ENCODE measurements at places on chromosomes 2 and 18.

- DNase-seq: no peak
Measured at GRCh38 chr2:172162739-172163336, 60.1 kb upstream of the DLX2 start.

- DNase-seq: no peak
Measured at GRCh38 chr2:152089238-152089637, 9.6 kb downstream of the CACNB4 start.

GRCh38 chr2:208407667-208408066, 1.1 kb downstream of the PTH2R start:
- DNase-seq: no peak

- no peak for DNase-seq
Measured at GRCh38 chr18:25327584-25327983, 24.4 kb downstream of the ZNF521 start.

DNA sequence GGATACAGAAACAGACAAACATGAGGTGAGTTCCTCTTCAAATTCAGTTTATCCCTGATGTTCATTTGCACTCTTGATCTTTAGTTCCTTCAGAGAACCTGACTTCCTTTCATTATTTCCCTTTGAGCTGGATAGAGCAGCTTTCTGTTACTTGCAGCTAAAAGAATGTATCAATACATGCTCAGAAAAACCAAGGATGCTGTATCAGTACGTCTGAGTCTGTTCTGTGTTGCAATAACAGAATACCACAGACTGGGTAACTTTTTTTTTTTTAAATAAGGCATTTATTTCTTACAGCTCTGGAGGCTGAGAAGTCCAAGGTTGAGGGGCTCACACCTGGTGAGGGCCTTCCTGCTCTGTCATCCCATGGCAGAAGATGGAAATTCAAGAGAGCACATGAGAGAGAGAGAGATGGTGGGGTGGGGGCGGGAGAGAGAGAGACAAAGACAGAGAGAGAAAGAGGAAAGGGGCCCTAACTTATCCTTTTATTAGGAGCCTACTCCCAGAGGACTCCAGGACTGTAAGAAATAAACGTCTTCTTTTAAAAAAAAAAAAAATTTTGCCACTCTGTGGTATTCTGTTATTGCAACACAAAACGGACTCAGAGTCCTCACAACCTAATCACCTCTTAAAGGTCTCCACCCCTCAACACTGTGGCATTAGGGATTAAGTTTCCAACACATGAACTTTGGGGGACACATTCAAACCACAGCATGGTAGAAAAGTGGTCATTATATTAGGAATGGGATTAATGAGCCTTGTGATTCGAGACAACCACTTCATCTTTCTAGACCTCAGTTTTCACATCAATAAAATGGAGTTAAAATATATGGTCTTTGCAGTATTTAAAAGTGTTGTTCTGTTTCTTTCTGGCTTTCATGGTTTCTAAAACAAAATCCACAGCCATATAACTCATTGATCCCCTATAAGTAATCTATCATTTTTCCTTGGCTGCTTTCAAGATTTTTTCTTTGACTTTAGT, 18.4 kb upstream of the SELENOI start:
- DNase-seq: no peak

GRCh38 chr18:58535340-58536201, 93.3 kb downstream of the ALPK2 start:
- no peak for DNase-seq

DNA sequence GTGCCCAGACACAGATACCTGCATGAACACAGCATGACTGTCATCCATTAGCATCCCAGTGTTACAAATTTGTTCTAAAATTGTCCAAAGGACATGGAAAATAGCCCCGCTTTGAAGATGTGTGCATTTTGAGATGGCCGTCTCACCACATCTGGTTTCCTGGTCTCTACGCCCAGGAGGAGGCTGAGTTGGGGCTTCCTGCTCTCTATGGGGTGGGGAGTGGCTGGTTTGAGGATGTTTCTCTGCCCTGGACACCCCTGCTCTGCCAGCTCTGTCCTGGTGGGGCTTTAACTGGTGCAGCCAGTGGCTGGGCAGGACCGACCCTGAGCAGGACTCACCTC, 74.6 kb upstream of the SMAD7 start:
- no peak for DNase-seq

- DNase-seq: no peak
Measured at GRCh38 chr2:106053116-106053515, 141.0 kb downstream of the UXS1 start.

DNA sequence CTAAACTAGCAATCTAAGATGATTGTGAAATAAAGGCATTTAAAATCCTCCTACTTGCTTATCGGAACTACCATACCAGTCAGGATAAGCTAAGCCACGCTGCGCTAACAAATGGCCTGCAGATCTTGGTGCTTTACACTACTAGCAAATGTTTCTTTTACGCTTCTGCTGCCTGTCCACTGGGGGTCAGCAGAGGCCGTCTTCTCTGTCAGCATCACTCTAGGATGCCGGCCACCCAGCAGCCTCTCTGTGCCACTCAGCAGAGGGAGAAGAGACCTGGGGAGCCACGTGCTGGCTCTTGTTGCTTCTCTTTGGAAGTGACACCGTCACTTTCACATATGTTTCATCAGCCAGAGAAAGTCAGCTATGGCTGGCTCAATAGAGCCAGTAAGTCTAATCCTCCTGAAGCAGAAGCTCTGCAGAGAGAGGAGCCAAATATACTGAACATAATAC, 36.6 kb downstream of the COPS8 start:
- DNase-seq: no peak

DNA sequence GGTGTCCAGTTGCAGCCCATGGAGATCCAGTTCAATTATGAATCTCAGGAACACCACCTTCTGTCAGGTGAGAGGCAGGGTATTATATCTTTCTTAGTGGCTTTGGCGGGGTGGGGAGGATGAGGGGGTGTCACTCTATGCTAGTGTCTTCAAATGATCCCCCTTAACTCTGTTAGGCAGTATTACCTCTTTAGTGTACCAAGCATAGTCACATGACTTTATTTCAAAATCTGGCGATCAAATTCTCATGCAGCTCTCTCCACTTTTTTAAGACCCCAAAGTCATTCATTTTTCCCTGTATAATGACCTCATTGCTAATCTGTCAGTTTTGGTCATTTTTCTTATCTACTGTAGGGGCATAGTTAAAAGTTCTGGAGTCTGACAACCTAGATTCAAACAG, 1.1 kb upstream of the ZSCAN30 start:
- DNase-seq: no peak

GRCh38 chr2:241564596-241565410, 6.3 kb downstream of the BOK start:
- DNase-seq: no peak

DNA sequence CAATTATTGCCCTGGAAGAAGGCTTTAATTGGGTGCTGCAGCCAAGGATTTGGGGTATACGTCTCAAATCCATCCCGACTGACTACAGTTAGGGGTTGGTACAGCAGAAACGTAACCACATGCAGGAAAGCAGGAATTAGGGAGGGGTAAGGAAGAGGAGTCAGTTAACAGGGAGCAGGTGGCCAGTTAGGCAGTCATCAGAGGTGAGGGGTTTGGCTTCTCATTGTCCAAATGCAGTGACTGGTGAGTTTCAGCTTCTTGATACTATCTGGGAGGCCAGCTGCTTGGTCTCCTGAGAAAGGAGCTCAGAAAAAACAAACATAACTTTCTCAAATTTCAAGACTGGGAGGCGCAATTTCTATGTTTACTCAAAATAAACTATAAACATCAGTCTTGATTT, 38.8 kb upstream of the UBE2F start:
- DNase-seq: no peak

- no peak for DNase-seq
Measured at GRCh38 chr2:148796735-148797512, 78.1 kb upstream of the KIF5C start.

- DNase-seq: no peak
Measured at GRCh38 chr2:206937555-206937954, 1.8 kb upstream of the CPO start.

- no peak for DNase-seq
Measured at GRCh38 chr2:134324947-134325346, 71.1 kb downstream of the MGAT5 start.

DNA sequence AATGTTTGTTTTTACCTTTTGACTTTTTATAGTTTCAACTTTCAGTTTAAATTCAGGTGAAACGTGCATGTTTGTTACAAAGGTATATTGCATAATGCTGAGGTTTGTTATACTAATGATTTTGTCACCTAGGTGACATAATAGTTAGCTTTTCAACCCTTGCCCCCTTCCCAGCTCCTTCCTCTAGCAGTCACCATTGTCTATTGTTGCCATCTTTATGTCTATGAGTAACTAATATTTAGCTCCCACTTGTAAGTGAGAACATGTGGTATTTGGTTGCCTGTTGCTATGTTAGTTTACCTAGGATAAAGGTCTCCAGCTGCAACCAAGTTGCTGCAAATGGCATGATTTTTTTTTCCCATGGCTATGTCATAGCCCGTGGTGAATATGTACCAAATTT, 322.3 kb upstream of the SETBP1 start:
- DNase-seq: no peak

DNA sequence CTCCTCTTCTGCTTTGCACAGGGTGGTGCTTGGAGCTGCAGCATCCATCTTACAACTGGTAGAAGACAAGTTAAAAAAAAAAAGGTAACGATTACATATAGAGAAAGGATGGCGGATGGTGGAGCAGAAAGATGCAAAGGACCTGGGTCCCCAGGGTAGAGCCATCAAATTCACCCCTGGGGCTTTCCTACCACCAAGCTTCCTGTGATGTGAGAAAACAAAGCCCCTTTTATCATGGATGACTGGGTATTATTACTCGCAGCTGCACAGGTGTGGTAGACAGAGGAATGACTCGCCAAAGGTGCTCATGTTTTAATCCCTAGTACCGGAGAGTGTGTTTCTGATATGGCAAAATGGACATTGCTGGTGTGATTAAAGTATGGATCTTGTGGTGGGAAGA, 1.3 kb upstream of the ACOXL start:
- no peak for DNase-seq

DNA sequence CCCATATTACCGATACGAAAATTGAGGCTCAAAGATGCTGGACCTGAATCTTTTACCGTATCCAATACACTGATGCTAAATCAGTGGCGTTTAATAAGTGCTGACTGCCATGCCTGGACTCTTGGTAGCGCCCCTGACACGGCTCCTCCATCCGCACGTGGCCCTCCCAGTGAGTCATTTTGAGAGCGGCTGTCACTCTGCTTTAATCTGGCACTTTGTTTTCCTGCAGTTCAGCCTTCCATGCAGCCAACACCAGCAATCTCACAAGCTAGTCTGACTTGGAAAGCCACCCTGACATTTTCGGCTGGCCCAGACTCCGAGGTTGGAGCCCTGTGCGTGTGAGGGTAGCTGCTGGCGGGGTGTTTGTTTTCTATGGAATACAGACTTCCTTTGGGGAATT, 155.1 kb upstream of the LMAN1 start:
- DNase-seq: no peak

DNA sequence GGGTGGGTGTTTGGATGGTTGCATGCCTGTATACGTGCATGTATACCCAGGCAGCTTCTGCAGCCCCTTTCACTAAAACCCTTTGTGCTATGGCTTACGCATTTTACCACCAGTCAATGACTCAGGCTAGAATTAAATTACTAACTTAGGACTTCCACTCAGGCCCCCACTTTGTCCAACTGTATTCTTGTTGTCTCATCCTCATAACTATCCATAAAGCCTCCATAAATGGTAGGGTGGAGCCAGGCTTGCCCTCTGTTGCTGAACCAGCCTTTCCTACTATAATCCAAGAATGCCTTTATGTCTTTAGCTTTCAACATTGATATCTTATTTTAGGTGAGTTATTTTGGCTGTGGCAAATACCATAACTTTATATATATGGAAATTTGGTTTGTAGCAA, 119.9 kb downstream of the MYO1B start:
- DNase-seq: no peak
